T-cell (primary cell): ENCODE measurements at places on chromosomes 5 and 9.

DNA sequence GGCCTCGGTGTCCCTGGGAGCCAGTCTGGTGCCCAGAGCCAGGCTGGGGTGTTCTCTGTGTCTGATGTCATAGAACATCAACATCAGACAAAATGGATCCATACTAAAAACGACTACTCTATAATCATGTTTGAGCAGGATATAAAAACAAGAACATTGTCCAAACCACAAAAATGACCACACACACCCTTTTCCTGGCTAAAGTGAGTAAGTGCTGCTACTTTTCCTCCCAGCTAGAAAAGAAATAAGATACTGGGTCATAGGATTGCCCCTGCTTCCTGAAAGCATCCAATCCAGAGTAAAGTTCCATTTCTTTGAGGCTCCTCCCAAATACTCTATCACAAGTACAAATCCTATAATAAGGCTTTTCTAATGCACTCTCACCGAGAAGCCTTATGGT, 19.7 kb upstream of the TRAF1 start:
- DNase-seq = no peak

DNA sequence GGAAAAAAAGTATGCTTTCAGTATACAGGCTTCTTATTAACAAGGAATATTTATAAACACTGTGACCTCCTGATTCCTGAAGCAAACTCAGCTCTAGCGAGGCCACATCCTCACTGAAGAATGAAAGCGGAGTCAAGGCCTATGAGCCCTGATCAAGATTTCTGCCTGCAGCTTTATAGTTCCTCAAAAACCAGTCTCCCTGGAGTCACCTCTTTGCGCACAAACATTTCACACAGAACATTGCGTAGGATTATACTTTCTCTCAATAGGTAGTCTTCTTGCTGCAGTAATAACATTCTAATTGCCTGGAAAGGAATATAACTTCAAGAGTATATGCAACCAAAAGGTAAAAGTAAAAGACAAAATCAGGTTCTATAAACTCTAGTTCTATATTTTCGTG, 62.9 kb downstream of the SLC24A2 start:
- no peak for DNase-seq

- no peak for DNase-seq
Observed at GRCh38 chr9:95746408-95747180, 128.9 kb upstream of the ERCC6L2 start.

- DNase-seq = no peak
Observed at GRCh38 chr9:83511051-83511450, 27.1 kb downstream of the FRMD3 start.

DNA sequence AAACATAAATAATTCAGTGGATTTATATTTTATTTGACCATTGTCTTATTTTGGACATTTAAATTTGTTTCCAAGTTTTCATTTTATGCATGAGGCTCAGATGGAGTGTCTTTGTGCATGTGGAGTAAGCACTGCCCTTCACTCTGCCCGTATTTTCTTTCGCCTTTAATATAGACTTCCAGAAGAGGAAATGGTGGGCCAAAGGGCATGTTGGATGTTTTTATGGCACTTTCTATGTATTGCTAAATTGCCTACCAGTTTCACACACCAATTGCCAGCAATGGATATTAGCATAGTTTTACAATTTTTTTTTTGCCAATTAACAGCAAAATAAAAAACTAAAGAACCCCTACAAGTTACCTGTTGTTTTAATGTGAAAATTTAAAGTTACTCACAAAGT, 38.4 kb downstream of the ZSWIM6 start:
- no peak for DNase-seq

DNA sequence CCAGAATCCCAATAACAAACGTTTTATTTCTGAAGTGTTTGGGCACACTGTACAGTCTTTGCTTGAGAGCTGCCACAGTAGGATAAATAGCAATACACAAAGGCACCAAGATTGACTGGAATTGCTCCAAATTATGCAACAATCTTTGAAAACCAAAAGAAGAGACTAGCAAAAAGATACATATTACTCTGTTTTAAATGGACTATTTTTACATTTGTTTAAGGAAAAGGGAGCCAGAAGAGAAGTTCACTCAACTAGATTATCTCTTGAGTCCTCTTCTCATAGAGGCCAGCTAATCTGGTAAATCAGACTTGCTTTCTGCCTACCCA, 385.0 kb upstream of the SLC30A5 start:
- DNase-seq = no peak

DNA sequence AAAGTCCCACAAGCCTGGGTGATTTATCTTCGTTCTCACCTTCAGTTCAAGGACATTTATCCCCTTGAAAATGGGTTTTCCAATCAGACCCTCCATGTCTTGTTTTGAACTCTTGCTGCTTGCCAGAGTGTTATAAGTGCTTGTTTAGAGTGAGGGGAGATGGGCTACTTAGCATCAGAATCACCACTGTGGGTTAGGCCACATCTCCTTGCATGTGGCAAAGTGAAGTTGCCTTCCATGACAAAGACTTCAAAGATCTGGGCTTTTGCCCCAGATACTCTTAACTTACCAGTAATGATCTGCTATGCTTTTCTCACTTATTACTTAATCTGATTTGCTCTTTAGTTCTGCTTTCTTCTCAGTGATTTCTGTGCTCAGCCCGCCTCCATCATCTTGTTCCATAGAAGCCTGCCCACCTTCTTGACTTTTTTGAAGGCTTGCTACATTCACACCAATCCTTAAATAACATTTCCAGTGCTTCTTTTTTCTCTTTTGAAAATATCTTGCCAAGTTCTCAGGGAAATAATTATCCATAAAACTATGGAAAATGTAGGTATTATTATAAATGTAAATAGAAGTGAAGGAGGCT, 39.0 kb downstream of the GPR21 start:
- no peak for DNase-seq
